AML-193 (cell line): ENCODE measurements at places on chromosomes 16 and 17.

- no peak for DNase-seq
Observed at GRCh38 chr16:2910441-2910969, 1.2 kb upstream of the FLYWCH1 start.

DNA sequence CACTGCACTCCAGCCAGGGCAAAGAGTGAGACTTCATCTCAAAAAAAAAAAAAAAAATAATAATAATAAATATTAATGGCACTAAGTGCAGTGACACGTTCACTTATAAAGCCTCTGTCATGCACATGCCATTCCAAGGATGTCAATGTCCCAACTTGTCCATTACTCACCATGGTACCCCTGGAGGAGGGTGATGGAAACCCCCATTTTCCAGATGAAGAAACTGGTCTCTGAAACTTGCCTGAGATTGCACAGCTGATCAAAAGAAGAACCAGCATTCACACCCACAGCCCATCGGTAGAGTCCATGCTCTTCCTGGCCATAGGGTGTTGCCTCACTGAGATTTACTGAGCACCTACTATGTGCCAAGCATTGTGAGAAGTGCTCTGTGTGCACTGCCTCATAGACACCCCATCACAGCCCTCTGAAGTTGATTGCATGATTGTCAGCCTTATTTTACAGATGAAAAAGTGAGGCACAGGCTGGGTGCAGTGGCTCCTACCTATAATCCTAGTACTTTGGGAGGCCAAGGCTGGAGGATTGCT, 123.7 kb downstream of the ABCC1 start:
- DNase-seq: no peak

DNA sequence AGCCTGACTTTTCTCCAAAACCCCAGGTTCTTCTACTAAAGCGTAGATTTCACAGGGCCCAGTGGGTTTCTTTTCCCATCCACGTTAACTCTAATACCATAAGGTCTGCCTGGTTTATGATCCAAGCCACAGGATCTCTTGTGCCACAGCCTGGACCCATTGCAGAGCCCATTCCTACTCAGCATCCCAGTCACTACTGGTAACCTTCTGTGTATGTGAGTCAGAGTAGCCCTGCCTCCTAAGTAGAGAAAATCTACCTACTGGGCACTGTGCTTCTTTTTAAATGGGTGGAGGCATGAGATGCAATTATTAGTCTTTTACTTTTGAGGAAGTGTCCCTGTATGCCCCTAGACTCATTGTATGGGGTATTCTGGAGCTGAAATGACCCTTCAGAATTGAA, 13.5 kb downstream of the CCL11 start:
- no peak for DNase-seq

DNA sequence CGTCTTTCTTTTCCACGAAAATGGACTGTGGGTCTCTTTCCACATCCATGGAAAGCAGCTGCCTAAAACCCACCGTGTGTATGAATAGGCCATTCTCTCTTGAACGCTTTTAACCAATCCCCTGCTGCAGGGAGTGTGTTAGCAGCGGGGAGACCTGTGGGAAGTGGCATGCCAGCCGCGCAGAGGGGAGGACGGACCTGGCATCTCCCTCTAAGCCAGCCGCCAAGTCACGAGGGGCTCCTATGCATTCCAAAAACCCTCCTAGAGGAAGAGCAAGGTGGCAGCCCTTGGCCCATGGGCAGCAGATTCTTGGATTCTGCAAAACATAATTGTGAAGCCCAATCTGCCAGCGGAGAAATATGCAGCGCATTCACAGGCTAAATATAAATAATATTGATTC, 15.4 kb downstream of the RBFOX3 start:
- DNase-seq: no peak

DNA sequence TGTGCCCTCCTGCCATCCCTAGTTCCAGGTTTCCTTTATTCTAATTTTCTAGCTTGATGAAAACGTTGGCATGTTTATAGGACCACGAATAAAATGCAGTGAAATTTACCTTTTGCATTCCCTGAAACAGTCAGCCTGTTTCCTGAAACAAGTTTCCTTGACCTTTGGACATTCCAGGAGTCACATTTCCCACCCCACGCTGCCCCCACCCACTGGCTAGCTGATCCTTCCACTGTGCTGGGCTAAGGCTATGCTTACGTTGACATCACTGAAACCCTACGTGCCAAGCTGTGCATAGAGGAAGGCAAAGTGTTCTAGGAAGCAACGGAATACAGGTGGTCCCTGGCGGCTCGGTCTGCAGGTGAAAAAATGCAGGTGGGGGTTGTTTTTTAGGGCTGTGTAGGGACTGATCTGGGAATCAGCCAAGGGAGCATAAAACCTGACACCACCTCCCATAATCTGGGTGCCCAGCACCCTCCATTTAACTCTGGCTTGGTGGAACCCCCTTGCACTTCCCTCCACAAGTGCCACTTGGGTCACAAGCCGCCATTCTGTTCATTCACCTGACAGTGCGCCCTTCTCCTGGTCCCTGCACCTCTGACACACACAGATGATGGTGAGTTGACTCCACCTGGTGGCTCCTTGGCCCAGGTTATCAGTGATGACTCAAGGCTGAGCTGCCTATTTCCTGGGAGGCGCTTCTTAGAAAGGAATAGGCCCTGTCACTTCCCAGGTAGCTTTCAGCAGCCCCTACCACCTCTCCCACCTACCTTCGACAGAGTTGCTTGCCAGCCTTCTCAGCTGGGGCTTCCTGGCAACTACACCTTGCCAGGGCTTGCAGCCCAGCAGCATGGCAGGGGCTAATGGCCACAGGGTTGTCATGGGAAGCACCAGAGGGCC, 83.7 kb downstream of the N4BP1 start:
- DNase-seq: no peak

- DNase-seq: no peak
Observed at GRCh38 chr16:47687694-47688093, 226.6 kb downstream of the PHKB start.

DNA sequence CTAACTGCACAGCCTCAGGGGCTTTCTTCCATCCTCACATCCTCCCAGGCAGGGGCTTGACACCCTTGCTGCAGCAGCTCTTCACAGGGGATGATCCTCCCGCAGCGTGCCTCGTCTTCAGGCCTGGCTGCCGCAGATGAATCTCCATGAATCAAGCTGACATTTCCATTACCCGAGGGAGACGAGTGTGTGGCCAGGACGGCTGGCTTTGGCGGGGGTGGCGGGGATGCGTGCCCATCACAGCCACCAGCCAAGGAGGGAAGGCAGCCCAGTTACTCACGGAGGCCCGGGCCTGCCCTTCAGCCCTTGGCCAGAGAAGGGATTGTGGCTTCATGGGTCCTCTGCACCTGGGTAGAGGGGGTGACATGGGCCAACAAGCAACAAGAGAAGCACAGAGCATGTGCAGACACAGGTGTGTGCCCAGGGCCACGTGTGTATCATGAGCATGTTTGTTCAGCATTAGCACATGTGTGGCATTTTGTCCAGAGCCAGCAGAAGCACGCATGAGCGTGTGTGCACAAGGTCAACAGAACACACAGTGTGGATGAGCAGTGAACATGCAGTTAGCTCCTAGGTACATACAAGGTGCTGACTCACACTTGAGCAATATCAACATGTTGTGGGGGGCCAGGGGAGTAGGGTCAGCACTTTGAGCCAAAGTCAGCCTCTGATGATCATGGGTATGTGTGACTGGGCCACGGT, 236.4 kb downstream of the KATNIP start:
- DNase-seq: no peak

GRCh38 chr17:57614742-57615141, 130.4 kb downstream of the CCDC182 start:
- no peak for DNase-seq

- DNase-seq: no peak
Observed at GRCh38 chr17:71444078-71444477, 676.7 kb upstream of the SOX9 start.

- no peak for DNase-seq
Observed at GRCh38 chr16:63145411-63145810, 1109.2 kb upstream of the CDH8 start.

GRCh38 chr17:75601057-75601987, 13.7 kb downstream of the MYO15B start:
- peak; percentile 56 for DNase-seq

- DNase-seq: no peak
Observed at GRCh38 chr17:72840019-72840418, 252.5 kb downstream of the SLC39A11 start.

GRCh38 chr17:80468781-80469493, 7.5 kb downstream of the NPTX1 start:
- no peak for DNase-seq

DNA sequence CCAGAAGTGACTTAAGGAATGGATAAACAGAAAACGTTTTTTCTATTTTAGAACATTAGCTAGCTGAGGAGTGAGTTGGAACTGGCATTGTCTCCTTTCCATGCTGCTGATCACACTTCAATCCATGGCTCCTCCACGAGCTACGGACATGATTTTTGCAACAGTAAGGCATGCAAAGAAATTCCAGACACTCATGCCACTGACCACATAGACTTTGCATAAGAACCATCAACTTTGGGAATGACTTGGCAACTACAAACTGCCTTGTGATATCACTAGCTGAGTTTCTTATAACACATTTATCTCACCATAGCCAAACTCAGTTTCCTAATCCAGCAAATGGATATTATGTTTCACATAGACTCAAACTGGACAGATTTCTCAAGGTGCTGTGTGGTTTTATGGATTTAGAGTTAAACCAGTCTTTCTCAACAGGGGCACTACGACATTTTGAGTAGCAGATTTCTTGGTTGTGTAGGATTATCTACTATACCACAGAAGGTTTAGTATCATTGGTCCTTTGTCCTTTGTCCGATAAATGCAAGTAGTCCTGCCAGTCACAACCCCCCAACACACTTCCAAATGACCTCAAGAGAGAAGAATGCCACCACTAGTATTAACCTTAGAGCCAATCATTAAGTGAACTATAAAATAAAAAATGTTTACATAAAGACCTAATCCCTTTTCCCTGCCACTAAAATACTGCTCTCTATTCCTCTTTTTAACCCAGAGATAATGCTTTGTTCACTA, 48.3 kb upstream of the C17orf78 start:
- no peak for DNase-seq

DNA sequence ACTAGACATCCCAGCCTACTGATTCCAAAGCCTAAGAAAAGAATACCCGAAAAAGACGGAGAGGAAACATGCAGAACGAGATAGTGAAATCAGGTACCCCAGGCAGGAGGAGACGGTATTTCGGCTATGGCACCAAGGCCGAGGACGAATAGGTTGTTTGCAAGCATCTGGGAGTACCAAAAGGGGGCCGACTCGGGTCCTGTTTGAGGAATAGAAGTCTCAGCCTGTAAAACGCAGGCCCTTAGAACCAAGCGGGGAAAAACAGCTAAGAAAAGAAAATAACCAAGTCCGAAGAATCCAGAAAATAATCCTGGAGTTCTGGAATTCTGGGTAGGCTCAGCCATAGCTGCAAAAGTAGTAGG, 537 bp downstream of the SLC35B1 start:
- DNase-seq: no peak

- DNase-seq: no peak
Observed at GRCh38 chr17:3557768-3558583, at the start of gene TRPV3. TSS of gene TRPV3 (minus strand) at chr17:3557812. CDS start at chr17:3554850, 2,962 bp downstream.

DNA sequence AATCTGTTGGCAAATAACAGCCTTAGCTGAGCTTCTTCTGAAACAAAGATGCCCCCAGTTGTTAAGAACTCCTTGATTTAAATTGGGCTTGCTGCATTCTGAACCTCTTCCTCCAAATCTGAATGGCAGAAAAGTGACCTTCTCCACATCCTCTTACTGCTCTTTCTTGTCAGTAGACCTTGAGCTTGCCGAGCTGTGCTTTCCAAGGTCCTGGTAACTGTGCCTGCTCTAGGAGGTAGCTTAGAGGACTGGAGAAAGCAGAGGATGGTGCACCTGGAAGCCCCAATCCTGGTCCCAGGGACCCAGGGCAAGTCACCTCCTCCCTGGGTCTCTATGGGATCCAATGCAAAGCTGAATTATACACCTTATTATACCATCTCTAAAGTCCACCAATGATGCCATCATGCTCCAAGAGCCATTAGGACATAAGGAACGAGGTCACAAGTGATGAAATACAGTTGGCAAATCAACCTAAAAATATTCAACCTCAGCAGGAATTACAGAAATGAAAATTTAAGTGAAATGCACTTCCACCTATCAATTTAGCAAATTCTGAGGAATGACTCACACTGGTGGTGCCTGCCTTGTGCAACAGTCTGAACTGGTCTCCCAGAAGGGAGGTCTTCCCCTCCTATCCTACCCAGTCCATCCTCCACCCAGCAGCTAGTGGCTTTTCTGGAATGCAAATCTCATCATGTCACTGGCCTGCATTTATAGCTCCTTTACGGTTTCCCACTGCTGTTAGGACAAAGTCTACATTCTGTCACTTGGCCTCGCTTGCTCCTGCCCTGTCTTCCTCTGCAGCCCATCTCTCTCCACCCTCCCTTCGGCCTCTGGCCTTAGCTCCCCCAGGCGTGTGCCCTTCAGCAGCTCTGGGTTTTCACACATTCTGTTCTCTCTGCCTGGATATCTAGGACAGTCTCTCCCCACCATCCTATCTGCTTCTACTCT, 36.6 kb downstream of the TOM1L2 start:
- DNase-seq: peak; percentile 36

- DNase-seq: peak; percentile 49
Observed at GRCh38 chr17:57597531-57598453, 147.3 kb downstream of the CCDC182 start.

GRCh38 chr16:74449470-74449869, 28.2 kb upstream of the CLEC18B start:
- DNase-seq: no peak

GRCh38 chr16:81838794-81839193, 59.7 kb downstream of the PLCG2 start:
- DNase-seq: no peak

- DNase-seq: no peak
Observed at GRCh38 chr16:74281300-74281699, 15.3 kb upstream of the PSMD7 start.

DNA sequence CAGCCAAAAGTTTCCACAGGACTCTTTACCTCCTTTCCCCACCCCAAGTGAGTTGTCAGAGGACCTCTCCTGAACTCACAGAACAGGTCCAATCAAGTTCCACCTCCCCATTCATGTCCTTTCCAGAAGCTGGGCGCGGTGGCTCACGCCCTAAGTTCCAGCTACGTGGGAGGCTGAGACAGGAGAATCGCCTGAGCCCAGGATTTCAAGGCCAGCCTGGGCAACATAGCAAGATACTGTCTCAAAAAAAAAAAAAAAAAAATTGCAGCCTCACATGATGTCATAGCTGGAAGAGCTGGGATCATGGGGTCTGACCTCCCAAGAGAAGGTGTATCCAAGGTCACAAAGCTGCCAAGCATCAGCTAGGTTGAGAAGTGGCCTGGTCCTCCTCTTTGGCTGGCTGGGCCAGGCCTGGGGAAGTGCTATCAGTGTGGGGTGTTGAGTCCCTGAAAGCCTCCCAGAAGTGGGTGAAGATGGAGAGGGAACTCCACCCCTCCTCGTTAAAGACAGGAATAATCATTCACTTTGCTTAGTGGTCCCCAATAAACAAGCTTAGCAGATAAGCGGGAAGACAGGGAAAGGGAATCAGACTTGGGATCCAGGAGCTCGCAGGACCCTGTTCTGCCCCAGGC, 5.5 kb upstream of the MNT start:
- no peak for DNase-seq

GRCh38 chr17:79520167-79521165, 90.4 kb downstream of the RBFOX3 start:
- no peak for DNase-seq
